ENCODE measurements at places on chromosomes 4 and X.
A peak's percentile ranks its signal among the peaks of the same experiment; 100 is the strongest.

DNA sequence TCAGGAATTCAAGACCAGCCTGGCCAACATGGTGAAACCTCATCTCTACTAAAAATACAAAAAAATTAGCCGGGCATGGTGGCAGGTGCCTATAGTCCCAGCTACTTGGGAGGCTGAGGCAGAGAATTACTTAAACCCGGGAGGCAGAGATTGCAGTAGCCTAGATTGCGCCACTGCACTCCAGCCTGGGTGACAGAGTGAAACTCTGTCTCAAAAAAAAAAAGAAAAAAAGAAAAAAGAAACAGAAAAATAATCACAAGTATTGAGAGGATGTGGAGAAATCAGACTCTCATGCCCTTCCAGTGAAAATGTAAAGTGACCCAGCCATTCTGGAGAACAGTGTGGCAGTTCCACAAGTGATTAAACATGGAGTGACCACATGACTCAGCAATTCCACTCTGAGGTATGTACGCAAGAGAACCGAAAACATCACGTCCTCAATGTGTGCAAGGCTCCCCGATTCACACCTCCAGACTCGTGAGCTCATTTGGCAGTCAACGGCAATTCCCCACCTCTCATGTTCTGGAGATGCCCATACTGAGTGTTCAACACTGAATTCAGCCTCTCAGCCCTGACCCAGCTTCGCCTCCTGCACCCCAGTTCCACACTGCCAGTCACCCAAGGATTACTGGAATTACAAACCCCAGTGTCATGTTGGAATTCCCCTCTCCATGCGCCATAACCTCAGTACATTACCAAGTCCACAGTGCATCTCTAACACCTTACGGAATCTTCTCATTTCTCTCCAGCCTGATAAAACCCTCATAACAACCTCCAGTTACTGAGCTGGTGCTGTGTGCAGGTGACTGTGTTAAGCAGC lies 21.1 kb downstream of the ACOX3 start:
- DNase-seq, result no peak

DNA sequence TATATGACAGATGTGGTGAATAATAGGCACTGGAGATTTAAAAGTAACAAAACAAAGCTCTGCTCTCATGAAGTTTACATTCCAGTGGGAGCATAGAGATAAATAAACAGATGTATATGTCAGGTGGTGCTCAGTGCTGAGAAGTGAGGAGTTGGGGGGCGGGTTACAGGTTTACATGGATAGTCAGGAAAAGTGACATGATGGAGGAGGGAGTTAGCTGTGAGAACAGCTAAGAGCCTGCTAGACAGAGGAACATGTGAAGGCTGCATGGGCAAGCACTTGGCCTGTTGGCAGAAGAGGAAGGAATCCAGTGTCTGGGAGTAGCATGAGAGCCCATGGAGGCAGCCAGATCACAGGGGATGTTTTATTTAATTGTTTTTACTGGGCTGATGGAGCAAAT lies 10.2 kb upstream of the TMEM156 start:
- DNase-seq, result no peak

GRCh38 chr4:99998062-99998867 lies 48.2 kb upstream of the H2AZ1 start:
- DNase-seq, result no peak

DNA sequence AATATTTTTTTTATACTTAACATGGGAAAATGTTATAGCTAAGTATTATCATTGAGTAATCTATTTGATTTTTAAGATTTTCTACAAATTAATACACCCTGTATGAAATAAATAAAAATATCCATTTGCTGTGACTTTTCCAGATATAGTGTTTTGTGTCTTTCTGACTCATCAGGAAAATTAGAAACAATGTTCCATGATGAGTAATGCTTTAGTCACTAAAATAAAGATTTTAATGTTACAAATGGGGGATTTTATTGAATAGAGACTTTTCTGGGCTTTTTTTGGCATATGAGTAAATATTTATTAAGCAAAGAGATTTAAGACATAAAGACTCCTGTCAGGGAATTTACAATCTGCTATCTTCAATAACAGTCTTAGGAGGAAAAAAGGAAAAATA lies 279.2 kb upstream of the NOCT start:
- DNase-seq, result no peak

DNA sequence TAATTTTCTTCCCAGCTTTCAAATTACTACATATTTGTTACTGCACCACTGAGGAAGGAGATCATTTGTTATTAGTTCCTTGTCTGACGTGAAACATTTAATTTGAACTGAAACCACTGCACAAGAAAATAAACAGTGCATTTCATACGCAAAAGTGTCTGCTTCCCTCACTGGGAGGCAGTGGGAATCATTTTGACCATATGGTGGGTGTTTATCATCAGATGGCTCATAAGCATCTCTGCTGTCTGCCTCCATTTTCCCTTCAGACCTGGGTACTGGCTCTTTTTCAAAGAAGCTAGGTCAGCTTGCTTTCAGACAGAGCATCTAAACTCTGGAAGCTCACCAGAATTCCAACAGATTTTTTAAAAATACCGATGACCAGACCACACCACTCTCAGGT lies 135.2 kb downstream of the PCDH19 start:
- DNase-seq, result no peak

DNA sequence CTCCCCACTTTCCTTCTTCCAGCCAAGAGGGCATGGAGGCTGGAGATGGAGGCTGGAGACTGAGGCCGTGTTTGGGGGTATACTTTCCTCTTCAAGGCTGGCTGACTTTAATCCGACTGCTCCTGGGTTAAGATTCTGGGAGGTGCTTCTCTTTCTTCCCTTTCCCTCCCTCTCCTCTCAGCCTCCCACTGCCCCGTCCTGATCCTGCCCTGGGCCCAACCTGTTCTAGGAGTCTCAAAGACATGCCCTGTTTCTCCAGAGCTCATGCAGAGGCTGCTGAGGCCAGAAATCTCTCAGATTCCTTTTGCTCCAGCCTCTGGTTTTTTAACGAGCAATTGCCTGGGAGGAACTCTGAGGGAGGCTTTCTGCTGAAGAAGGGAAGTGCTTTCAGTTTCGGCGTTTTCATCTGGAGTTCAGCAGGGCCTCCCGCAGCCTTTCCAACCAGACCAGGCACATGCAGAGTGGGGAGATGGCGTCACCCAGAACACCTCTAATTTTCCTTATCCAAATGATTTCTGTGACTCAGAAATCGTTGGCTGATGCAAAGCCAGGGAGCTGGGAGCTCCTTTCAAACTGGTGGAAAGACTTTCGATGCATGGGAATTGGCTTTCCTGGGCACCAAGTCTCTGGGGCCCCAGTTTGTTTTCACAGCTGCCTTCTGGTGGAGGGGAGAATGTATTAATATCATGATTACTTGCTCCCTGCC lies 34.5 kb upstream of the FAM9C start:
- DNase-seq, result no peak

DNA sequence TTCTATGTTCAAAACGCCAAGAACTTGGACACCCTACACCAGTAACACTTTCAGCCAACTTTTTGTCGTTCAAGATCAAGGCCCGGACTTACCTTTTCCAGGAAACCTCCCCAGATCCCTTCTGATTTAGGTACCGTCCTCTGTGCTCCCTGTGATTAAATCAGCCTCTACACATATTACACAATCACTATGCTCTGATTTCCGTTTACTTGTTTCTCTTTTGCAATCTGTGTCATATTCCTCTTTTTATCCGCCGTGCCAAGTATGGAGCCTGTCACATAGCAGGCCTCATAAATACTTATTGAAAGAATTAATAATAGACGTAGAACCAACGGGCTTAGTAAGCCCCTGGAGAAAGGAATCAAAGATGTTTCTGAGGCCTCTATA lies 722 bp upstream of the TMEM33 start:
- DNase-seq, result no peak

DNA sequence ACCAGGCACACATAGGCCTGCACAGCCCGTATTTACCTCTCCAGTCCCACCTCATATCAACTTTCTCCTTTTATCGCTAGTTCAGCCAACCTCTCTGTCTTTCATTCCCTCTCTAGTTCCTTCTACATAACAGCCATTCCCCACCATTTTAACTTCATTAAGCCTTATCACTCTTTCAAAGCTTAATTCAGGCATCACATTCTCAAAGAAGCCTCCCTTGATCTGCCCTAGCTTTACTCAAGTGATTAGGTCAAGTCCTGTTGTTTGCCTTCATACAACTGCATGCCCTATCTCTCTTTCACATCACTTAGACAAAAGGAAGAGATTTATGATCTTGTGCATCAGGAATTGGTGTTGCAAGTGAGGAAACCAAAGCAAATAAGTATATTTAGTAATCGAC lies 74.2 kb downstream of the ALPK1 start:
- DNase-seq, result no peak

DNA sequence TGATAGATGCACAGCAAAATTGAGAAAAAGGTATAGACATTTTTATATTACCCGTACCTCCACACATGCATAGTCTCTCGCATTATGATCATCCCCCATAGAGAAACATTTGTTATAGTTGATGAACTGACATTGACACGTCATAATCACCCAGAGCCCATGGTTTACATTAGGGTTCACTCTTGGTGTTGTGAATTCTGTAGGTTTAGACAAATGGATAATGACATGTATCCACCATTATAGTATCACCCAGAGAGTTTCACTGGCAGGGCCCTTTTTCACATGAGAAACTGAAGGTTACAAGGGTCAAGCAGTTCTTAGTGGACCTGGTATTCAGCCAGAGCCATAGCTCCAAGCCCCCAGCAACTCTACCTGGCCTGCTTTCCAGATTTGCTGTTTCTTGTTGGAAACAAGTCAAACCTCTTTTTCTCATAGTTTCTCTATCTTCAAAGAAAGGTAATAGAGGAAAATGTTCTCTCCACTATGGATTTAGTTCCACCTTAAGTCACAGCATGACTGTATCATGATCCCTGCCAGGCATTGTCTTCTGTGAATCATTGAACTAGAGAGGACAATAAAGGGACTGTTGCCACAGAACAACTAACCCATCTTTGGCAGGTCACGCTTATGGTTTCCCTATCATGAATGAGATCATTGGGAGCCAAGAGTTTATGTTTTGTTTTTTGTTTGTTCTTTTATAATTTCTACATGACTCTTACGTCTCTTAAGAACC lies 64.0 kb downstream of the HHIP start:
- no peak for DNase-seq

GRCh38 chr4:143335979-143336780 lies 496 bp upstream of the GAB1 start:
- DNase-seq, result peak; percentile 23

- DNase-seq, result no peak
Observed at GRCh38 chr4:82839624-82840023, 41.0 kb upstream of the SCD5 start.

DNA sequence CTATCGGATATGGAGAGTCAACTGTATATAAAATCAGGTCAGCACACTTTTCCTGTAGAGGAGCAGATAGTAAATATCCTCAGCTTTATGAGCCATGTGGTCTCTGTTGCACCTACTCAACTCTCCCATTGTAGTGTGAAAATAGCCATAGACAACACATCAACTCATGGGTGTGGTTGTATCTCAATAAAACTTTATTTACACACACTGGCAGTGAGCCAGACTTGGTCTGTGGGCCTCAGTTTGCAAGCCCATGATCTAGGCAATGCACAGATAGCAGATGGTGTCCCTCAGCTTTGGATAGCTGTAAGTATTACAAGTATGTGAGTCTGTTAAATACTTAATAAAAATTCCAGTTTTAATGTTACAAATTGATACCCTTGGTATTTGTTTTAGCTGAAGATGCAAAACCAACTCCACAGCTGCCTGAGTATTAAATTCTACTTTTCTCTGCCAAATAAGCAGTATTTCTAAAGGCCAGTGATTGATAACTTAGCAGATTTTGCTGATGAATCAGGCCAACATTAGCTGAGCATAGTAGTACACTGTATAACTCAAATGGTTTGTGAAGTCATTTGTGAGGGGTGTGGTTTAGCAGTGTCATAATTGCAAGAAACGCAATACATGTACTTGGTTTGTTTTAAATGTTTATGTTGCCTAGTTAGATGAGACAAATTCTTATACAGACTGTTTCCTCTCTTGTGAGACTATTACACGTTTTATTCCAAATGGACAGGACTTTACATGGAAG lies 87.3 kb downstream of the GPR143 start:
- DNase-seq, result no peak

- DNase-seq, result no peak
Observed at GRCh38 chrX:154600759-154601374, 15.9 kb downstream of the CTAG1A start.

- no peak for DNase-seq
Observed at GRCh38 chr4:70138751-70139150, 15.3 kb upstream of the PRR27 start.

GRCh38 chr4:117491516-117491915 lies 406.1 kb upstream of the TRAM1L1 start:
- no peak for DNase-seq

DNA sequence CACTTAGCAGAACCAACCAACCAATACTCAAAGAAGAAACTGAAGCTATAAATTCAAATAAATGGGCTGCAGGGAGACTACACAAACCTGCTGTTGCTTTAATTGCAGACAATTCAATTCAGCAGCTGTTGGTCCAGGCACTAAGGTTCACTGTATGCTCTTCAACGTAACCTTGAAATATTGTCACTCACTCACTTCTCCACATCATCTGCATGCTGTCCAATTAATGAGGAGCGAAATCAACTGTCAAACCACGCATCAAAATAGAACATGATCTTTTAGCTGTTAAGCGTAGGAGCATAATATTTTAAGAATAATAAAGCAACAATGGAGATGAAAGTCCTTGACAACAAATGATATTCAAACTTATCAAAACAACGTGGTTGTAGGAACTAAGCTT lies 17.0 kb downstream of the ENOX2 start:
- no peak for DNase-seq
